ENCODE measurements at places on chromosomes 16 and 17. TPM values are rescaled to one million over a fixed set of nuclear protein-coding genes. Genes with fewer than 3 reads are reported as not detected.

Gene TSPAN10
- total RNA-seq, result 3.3 TPM

Gene MAPT
- total RNA-seq, result 0.60 TPM

Gene SMTNL2
- 0.47 TPM for total RNA-seq

Gene CCL3
- not detected for total RNA-seq

Gene KIAA0513
- total RNA-seq, result 26.3 TPM

Gene C17orf78
- not detected for total RNA-seq

Gene NPIPB13
- total RNA-seq, result 1.7 TPM

Gene TNFRSF17
- not detected for total RNA-seq

Gene RCVRN
- total RNA-seq, result not detected

Gene TNRC6A
- 37.4 TPM for total RNA-seq

Gene HOXB2
- 2.3 TPM for total RNA-seq

Gene DLX4
- not detected for total RNA-seq

Gene STX8
- 108 TPM for total RNA-seq

Gene NOB1
- total RNA-seq, result 25.7 TPM

Gene KRTAP17-1
- total RNA-seq, result not detected

Gene MILR1
- 7.9 TPM for total RNA-seq

Gene TMEM100
- total RNA-seq, result 2.8 TPM

Gene TNFRSF13B
- not detected for total RNA-seq

Gene RNF135
- total RNA-seq, result 7.0 TPM

Gene COL1A1
- total RNA-seq, result 1,635 TPM

Gene PROCA1
- total RNA-seq, result 1.6 TPM

Gene FAM20A
- 11.2 TPM for total RNA-seq

Gene DHRS7C
- total RNA-seq, result not detected

Gene COG1
- 13.4 TPM for total RNA-seq

Gene SLC5A2
- total RNA-seq, result under 0.01 TPM

Gene SPNS2
- total RNA-seq, result 0.09 TPM

Gene TMED6
- not detected for total RNA-seq

Gene CPHXL2
- total RNA-seq, result not detected

Gene CD300E
- not detected for total RNA-seq

Gene CFAP97D1
- total RNA-seq, result not detected

Gene ZACN
- total RNA-seq, result under 0.01 TPM

Gene ASPSCR1
- 26.6 TPM for total RNA-seq

Gene HOXB1
- total RNA-seq, result not detected

Gene MYO15A
- total RNA-seq, result 2.7 TPM

Gene CACNG5
- total RNA-seq, result not detected

Gene EPX
- not detected for total RNA-seq

Gene KCNH6
- not detected for total RNA-seq

Gene ZNF688
- total RNA-seq, result 5.8 TPM

Gene HSD17B2
- total RNA-seq, result 0.09 TPM

Gene CFAP52
- total RNA-seq, result 0.63 TPM

Gene RHBDL1
- 3.9 TPM for total RNA-seq

Gene NTN1
- total RNA-seq, result 1.0 TPM

Gene ST6GALNAC2
- 1.4 TPM for total RNA-seq

Gene GABARAPL2
- 31.1 TPM for total RNA-seq

Gene PRKCA
- 21.0 TPM for total RNA-seq
